ENCODE measurements at places on chromosomes 16 and 17.

- no peak for DNase-seq
Measured at GRCh38 chr17:14334919-14335318, 34.0 kb downstream of the HS3ST3B1 start.

GRCh38 chr16:894841-895240, 75.9 kb downstream of the LMF1 start:
- DNase-seq, result no peak

DNA sequence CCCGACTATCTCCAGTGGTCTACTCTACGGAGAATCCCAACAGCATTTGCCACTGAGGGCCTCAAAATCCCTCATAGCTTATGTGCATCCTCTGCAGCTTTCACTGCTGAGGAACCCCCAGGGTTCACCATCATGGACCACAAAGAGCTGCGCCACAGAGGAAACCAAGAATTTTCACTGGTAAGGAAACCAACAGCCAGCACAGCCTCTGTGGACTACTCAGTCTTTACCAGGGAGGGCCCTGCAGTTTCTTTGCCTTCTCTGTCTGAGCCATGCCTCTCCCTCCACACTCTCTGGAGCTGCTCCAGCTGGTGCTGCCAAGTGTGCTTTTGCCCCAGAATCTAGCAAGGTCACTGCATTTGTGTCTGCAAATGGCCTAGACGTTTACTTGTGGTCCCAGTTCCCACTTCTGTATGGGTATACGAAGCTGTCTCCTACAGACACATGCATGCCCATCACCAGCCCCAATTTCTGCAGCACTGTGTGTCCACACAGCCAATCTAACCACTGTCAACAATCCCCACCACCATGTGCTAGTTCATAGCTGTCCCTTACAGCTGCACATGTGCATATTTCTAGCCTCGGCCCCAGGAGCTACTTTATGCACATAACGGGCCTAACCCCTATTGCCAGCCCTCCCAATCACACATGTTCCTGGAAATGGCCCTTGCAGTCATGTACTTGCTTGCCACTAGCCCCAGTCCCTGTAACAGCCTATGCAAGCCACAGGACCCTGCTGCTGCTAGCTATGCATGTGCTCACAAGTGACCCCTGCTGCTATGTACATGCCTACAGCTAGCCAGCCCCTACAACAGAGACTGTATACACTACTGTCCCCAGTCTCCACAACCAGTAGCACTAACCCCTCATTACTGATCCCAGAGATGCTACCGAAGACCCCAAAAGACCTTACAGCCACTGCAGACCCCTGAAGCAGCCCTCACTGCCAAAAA, 1437.4 kb downstream of the CDH11 start:
- no peak for DNase-seq

- no peak for DNase-seq
Measured at GRCh38 chr17:51014129-51014528, 106.5 kb downstream of the SPAG9 start.

GRCh38 chr17:17782523-17783115, 54.2 kb downstream of the SREBF1 start:
- DNase-seq, result no peak

- no peak for DNase-seq
Measured at GRCh38 chr16:77680496-77680895, 41.8 kb upstream of the NUDT7 start.

DNA sequence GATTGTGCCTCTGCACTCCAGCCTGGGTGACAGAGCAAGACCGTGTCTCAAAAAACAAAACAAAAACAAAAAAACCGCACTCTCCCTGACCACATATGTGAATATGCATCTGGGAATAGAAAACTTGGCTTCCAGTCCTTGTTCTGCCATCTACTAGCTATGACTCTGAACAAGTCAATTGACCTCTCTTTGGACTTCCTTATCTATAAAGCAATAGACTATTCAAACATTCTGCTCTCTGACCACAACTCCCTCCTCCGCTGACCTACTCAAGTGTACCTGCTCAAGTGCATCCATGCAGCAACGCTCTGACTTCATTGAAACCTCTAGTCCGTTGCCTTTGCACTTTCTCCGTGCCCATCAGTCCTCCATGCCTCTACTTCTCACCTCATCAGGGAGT, 52.6 kb upstream of the KDM6B start:
- DNase-seq, result no peak

- DNase-seq, result no peak
Measured at GRCh38 chr16:5228369-5228768, 130.8 kb upstream of the EEF2KMT start.

DNA sequence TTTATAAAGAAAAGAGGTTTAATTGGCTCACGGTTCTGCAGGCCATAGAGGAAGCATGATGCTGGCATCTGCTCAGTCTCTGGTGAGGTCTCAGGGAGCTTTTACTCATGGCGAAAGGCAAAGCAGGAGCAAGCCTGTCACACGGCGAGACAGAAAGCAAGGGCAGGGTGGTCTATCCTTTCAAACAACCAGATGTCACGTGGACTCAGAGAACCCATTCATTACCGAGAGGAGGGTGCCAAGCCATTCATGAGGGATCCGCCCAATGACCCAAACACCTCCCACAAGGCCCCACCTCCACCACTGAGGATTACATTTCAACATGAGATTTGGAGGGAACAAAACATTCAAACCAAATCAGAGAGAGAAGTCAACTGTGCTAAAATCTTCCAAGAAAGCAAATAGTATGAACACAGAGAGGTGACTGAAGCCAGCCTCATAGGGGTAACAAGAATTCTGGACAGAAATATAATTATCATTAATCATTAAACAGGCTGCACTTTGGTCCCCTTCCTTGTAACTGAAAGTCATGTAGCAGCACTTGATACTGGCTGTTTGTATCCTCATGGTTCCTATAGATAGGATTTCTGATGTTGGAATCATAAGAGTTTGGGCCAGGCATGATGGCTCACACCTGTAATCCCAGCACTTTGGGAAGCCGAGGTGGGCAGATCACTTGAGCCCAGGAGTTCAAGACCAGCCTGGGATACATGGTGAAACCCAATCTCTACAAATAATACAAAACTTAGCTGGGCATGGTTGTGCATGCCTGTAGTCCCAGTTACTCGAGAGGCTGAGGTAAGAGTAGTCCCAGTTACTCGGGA, 52.5 kb upstream of the B4GALNT2 start:
- DNase-seq, result no peak

DNA sequence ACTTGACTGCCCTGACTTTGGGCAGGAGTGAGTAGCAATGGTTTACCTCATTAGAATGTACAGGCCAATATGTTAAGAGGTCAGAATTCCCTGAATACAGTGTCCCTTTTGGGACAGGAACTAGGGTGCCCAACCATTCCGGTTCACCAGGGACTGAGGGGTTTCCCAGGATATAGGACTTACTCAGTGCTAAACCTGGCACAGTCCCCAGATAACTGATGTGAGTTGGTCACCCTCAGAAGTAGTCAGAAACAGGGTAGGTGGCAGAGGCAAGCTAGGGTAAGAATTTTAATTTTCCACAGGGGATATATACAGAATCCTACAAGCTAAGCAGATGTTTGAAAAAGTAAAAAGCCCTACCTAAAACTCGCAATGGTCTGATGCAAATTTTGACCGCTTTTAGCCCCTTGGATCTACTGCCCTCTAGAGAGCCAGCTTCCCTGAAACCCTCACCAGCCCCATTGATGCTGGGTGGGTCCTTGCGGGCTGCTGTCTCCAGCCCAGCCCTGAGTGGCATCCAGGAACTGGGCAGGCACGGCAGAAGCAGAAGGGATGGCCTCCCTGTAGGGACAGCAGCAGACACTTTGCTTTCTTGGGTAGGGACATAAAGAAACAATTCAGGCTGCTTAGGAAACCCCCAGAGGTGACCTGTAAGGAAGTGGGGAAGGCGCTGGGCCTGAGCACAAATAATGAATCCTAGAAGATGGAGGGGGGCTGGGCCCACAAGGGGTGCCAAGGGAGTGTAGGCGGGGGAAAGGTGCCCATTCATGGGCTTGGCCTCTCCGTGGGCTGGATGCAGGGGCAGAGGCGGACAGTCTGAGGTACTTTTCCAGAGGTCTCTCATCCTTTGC, 434.8 kb downstream of the SLC39A11 start:
- DNase-seq, result no peak

GRCh38 chr17:45813048-45813725, 29.1 kb downstream of the CRHR1 start:
- no peak for DNase-seq

GRCh38 chr17:13096291-13096690, 78.5 kb upstream of the ELAC2 start:
- no peak for DNase-seq

DNA sequence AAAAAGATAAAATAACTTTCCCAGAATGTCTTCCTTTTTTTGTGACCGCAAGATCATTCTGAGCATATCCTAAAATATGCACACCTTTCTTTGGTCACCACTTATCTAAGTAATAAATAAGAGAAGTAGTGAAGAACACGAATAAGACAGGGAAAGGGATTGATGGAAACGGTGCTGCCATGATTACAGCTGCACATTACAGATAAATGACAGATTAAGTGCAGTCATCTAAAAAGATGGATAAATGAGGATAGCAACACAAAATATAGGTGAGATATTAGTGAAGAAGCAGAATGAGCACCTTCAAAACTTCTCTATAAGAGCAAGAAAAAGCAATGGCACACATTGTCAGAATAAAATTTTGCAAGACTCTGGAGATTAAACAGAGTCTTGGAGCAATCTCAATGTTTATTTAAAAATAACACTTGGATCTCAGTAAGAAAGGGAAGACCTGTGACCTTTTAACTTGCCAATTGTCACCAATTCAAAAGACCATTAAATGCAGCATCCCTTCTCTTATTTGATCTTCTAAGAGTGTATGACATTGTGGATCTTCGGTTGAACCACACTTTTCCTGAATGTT, 567.1 kb downstream of the KCNJ2 start:
- no peak for DNase-seq

DNA sequence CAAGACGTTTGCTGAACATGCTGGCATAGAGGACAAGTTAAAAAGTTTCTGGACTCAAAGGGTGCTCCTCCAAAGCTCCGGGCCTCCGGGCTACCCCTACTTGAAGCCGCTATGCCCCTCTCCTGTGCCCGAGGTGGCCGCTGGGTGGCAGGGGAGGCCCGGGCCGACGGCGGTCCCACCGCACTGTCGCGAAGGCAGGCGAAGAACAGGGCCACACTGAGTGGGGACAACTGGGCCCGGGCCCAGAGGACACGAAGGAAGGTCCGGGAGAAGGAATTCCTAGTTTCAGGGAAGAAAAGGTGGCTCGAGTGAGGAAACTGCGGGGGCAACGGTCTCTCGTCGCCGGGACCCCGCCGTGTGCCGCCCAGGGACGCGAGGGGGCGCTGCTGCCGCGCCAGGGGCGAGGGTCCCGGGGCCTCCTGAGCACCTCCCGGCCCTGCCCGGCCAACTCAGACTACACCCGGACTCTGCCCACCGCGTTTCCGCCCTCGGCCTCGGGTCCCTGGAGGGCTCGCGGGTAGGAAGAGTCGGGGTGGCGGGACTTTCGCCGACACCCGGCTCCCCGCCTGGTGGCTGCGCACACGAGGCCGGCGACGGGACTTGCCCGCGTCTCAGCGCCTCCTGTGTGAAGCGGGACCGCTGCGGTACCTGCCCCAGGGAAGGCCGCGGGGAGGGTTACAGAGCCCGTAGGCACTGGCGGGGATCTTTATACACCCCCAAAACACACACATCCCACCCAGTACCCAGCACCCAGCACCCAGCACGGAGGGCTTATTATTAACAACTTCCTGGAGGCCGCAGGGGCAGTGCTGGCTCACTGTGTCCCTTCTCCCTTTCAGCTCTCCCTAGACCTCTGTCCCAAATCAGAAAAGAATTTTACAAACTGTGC, 772 bp upstream of the CHCT1 start:
- no peak for DNase-seq

DNA sequence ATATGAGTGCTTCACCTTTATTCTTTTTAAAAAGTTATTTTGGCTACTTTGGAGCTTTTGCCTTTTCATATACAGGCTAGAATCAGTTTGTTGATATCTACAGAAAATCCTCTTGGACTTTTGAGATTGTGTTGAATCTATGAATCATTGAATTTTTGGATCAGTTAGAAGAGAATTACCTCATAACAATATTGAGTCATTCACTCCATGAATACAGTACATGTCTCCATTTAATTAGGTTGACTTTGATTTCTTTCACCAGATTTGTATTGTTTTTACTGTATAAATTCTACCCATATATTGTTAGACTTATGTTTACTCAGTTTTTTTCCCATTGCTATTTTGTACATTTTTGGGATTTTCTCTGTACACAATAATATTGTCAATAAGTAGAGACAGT, 54.4 kb downstream of the TAOK1 start:
- DNase-seq, result no peak

GRCh38 chr17:1750628-1751027, 8.0 kb downstream of the SERPINF2 start:
- no peak for DNase-seq

DNA sequence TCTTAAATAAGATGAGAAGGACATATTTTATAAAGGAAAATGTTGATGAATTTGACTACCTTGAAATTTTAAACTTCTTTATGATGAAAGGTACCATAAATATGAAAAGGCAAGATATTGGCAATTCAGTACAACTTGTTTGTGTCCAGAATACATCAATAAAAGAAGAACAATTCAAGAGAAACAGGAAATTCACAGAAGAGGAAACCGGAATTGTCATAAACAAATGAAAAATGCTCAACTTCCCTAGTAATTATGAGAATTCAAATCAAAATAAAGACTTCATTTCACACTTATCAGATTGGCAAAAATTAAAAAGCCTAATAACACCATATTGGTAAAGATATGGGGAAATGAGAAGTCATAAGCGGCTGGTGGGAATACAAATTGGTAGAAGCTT, 54.3 kb downstream of the WSB1 start:
- DNase-seq, result no peak

DNA sequence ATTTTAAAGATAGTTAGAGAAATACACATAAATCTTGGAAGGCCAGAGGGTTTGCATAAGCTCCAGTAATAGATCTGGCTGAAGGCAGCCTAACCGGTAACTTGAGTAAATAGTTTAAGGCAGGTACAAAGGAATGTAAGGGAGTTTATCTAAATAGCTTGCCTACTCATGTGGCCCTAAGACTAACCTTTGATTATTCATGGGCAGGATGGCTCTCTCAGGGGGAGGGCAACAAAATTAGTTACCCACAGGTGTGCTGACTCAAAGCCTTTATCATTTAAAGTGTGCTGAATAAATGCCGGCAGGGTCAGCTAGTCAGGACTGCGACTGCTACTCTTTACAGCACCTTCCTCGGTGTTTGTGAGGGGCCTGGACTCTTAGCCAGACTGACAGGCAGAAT, 761.3 kb upstream of the KIF2B start:
- no peak for DNase-seq

DNA sequence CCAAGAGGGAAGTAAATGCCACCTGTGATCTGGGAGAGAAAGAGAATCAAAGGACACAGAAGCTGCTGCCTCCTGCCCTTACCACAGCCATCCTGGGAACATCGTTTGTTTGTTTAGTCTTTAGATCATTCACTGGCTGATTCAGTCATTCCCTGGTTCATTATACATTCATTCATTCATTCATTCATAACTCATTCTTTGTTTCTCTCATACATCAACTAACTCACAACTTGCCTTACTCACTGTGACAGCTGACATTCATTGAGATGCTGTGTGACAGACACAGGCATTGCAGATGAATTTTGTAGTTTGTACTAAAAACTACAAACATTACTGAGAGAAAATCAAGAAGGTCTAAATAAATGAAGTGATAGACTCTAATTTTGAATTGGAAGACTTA, 291.0 kb upstream of the TNRC6C start:
- no peak for DNase-seq

Data from H4 (cell line).